ENCODE measurements at places on chromosomes 13 and 19. TPM values are rescaled to one million over a fixed set of nuclear protein-coding genes. Genes with fewer than 3 reads are reported as not detected.
A peak's percentile ranks its signal among the peaks of the same experiment; 100 is the strongest.

GRCh38 chr13:74452176-74452575 lies 318.0 kb upstream of the KLF12 start:
- DNase-seq: no peak

DNA sequence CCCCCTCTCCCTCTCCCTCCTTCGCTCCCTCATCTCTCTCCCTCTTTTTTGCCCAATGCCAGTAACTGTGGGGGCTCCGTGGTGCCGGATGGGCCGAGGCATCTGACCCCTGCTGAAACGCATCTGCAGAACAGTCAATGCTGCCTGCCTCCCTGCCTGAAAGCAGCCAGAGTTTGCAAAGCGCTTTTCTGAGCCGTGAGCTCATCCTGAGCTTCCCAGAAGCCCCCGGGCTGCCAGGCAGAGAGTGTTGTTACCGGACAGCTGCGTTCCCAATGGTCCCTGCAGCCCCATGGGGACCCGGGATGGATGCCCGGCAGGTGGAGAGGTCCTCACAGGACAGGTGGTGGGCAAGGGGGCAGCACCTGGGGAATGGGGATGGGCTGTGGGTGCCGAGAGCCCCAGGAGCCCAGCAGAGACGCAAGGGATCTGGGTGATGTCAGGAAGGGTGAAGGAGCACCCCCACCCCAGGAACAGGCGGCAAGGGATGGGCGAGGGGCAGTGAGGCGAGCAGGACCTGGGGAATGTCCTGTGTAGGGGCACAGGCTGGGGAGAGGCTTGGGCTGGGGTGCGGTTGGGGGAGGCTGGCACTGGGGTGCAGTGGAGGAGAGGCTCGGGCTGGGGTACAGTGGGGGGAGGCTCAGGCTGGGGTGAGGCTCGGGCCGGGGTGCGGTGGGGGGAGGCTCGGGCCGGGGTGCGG lies 33.0 kb downstream of the GPX4 start:
- DNase-seq: no peak

- no peak for DNase-seq
These were observed 20.5 kb downstream of the CARS2 start for GRCh38 chr13:110685305-110686020.

GRCh38 chr13:64556376-64556775 lies 2673.8 kb downstream of the PCDH9 start:
- DNase-seq: no peak

GRCh38 chr19:41401483-41401882 lies 3.9 kb downstream of the BCKDHA start:
- DNase-seq: no peak

GRCh38 chr13:110661256-110661655 lies 44.7 kb downstream of the CARS2 start:
- DNase-seq: no peak

DNA sequence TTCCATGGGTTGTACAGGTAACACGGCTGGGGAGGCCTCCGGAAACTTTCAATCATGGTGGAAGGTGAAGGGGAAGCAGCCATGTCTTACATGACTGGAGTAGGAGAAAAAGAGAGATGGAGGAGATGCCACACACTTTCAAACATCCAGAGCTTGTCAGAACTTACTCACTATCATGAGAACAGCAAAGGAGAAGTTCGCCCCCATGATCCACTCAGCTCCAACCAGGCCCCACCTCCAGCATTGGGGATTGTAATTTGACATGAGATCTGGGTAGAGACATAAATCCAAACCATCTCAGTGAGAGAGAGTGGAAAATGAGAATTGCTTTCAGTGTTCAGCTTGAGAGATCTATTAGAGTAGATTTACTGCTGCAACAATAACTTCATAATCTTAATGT lies 210.9 kb downstream of the NDFIP2 start:
- DNase-seq: no peak

GRCh38 chr13:48318377-48318811 lies 14.8 kb downstream of the RB1 start:
- no peak for DNase-seq

DNA sequence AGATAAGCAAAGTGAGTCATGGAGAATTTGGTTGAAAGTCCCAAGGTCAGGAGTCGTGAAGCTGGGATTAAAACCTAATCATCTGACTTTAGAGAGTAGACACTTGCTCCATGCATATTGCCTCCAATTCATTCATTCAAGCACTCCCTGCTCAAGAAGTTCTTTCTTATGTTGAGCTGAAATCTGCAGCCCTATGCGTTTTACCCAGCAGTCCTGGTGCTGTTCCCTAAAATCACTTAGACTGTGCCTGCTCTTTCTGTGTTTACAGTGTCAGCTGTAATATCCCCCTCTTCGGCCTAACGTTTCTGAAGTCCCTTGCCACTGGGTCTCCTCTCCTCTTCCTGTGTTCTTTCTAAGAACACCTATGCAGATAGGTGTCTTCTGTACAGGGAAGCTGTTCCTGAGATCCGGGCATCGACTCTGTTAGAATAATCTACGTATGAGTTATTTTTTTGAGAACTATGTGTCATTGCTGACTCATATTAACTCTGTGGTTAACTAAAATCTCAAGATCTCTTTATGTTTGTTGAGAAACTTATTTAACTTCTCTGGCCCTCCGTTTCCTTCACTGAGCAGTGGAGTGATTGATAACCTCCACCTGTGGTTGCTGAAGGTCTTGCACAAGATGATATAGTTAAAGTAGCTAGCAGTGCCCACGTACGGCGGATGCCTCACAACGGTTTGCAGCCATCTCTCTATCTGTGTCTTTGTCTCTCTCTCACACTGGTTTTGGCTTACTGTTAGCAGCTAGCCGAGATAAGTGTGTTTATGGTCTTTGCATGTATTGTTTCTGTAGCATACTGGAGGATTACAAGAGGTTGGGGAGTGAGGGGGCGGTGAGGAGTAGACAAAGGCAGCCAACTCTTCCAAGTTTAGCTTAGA lies 4.7 kb downstream of the ALOX5AP start:
- DNase-seq: no peak

DNA sequence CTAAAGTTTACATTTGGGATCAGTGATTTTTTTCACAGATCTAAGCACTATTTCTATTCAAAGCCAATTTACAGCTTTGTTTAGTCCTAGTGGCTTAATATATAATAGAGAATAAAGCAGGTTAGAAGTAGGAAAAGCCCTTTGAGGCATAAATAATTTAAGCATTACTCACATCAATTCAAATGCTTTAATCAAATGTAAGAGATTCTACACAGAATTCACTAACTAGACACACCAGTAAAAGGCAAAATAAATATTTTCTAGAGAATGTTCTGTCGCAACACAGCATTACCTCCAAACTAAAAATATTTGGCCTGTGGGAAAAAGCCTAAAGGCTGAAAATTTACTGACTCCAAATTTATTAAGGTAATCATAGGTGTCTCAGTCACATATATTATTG lies 31.3 kb downstream of the KCTD12 start:
- DNase-seq: no peak

GRCh38 chr13:30730526-30730925 lies 4.8 kb upstream of the ALOX5AP start:
- DNase-seq: no peak

DNA sequence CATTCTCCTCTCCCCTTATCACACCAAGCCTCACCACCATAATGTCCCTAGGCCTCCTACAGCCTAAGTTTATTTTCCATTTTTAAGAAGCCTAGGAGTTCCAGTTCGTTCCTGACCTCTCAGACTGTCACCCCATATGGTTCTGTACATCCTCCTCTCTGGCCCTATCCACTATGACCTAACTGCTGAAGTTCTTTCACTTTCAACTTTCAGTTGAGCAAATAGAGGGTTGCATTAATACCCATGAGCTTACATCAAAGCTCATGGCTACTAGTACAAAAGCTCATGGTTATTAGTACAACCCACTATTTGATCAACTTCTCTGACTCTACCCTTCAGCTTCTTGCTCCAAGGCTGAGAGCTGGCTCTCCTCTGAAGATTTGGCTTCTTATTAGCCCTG lies 72.9 kb downstream of the FGF14 start:
- no peak for DNase-seq

GRCh38 chr13:101429733-101430132 lies 13.4 kb upstream of the NALCN start:
- no peak for DNase-seq

DNA sequence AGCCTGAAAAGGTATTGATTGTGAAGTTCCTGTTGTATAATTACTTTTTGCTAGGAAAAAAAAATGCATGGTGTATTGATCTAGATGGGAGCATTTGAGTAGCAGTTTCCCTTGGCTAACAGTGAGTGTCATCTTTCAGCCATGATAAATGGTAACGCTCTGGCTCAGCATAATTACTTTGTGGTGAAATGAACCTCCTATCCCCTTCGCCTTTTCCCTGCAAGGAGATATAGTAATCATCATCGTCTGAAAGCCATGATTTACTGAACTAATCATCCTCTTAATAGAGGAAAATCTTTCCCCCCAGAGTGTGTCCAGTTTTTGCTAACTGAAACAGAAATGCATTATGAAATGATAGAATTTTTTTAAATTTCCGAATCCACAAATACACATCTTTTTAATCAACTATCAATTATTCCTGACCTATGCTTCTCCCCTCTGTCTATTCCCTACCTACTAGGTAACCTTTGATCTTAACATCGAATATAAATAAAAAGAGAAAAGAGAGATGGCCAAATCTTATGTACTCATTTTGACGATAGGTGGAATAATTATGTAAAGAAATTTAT lies 88.7 kb downstream of the MAB21L1 start:
- DNase-seq: no peak

DNA sequence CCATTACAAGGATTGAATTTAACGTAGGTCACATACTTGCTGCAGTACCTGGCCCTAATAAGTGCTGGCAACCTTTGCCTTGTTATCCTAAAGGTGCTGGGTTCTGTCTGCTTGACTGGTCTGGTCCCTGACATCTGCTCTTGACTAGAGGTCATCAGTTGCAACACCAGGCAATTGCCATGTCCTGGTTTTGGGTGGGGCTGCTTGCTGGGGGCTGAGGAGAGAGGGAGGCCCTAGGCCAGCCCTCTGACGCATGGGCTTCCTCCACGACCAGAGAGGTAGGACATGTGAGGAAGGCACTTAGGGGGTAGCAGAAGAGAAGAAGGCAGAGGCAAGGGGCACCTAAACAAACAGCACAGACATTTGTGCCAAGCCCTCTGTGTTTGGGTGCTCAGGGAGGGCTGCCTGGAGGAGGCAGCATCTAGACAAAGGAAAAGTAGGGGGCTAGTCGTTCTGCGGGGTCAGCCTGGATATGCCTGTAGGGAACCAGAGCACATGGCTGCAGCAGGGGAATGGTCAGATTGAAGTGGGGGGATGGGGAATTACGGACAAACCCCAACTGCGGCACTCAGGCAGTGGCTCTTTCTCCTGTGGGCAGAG lies 21.7 kb downstream of the VSTM2B start:
- no peak for DNase-seq

DNA sequence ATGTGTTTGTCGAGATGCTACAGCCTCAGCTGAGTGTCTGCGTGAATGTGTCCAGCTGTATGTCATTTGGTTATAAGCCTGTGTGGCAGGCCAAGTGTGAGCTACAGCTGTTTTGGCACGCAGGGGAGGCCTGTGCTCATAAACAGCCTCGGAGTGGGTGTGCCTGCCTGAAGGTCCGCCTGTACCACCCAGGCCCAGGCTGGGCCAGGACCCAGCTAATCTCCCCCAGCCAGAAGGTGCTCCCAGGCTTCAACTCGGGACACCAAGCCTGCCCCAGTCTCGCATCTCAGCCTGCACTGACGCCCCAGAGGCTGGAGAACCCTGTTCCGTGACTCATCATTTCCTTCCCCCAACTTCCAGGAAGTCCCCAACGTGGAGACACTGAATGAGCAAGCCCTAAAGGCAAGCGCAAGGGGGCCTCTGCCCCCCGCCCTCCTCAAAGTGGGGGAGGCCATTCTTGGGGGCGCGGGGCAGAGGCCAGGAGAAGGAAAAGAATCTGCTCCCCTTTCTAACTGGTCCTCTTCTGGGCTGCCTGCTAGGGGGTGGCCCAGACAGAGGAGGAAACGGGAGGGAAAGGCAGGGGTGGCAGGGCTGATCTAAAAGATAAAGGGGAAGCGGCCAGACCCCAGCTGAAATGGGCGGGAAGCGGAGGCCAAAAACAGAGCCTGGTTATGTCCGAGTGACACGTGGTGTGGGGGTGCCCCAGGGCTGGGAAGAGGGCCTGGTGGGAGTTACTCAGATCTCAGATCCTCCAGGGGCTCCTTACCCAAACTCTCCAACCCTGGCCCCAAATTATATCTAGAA lies 2.0 kb downstream of the SLC1A5 start:
- peak; percentile 73 for DNase-seq

DNA sequence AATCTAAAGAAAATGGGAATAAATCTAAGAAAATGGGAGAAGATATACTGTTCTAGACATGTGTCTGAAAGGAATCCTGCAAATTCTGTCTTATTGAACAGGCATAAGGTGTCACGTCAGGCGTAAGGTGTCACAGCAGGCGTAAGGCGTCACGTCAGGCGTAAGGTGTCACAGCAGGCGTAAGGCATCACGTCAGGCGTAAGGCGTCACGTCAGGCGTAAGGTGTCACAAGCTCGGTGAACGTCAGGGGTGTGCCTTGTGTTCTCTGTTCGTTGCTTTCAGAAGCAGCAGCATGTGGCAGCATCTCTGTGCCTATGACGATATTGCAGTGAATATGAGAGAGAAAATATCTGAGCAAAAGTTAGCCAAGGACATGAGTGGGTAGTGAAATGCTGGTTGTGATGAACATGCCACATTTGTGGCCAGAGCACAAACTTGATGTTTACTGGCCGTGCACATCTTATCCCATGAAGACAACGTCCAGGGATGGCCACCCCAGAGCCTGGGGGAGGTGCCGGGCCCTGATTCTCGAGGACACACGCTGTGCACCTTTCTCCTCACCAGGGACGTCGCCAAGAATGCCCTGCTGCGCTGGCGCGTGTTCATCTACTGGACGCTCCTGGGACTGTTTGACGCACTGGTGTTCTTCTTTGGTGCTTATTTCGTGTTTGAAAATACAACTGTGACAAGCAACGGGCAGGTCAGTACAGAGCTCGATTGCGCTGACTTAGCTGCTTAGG lies 107.0 kb upstream of the MCF2L start:
- no peak for DNase-seq

DNA sequence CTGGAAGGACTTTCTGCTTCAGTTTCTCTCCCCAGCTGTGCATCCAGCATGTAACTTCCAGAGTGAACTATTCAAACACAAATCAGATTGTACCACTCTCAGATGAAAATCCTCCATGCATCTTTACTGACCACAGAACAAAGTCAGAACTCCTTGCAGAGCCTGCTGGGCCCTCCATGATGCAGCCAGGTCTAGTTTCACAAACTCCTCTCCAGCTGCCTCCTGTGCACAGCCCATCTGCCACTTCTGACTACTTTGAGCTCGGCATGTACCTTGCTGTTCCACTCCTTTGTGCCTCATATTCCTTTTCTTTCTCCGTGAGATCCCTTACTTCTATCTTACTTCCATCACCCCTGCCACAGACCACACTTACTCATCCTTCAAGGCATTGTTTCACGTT lies 31.4 kb downstream of the NALCN start:
- DNase-seq: no peak

The ZNF564 gene
- 18.7 TPM for total RNA-seq

The ZNF540 gene
- total RNA-seq: 9.7 TPM

The ZNF587B gene
- total RNA-seq: 25.2 TPM

The SLAIN1 gene
- 15.1 TPM for total RNA-seq

The ADAMTSL5 gene
- 2.1 TPM for total RNA-seq

The APC2 gene
- 0.29 TPM for total RNA-seq
